ENCODE measurements at places on chromosomes 3 and 15.

DNA sequence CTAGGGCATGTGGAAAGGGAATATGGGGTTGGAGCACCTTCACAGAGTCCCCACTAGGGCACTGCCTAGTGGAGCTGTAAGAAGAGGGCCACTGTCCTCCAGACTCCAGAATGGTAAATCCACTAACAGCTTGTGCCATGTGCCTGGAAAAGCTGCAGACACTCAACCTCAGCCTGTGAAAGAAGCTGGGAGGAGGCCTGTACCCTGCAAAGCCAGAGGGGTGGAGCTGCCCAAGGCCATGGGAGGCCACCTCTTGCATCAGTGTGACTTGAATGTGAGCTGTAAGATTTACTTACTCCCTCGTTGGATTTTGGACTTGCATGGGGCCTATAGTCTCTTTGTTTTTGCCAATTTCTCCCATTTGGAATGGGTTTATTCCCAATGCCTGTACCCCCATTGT lies 705.2 kb upstream of the ROBO1 start:
- DNase-seq: no peak

GRCh38 chr3:174758943-174759342 lies 100.2 kb upstream of the NAALADL2 start:
- DNase-seq: no peak

DNA sequence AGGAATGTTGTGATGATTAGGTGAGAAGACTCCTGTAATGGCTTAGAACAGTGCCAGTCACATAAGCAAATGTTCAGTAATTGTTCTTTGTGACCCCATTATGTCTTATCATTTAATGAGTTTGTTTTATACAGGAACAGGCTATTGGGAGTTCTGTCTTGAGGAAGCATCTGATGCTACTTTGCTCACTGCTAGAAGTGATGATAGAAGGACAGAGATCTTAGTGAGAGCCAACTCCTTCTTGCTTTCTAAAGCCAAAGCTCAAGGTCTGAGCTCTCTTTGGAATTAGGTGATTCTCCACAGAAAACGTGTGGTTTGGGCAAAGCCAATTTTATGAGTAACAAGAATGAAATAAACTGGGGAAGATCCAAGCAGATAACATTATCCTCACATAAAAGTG lies 214.8 kb downstream of the LRTM1 start:
- DNase-seq: no peak

DNA sequence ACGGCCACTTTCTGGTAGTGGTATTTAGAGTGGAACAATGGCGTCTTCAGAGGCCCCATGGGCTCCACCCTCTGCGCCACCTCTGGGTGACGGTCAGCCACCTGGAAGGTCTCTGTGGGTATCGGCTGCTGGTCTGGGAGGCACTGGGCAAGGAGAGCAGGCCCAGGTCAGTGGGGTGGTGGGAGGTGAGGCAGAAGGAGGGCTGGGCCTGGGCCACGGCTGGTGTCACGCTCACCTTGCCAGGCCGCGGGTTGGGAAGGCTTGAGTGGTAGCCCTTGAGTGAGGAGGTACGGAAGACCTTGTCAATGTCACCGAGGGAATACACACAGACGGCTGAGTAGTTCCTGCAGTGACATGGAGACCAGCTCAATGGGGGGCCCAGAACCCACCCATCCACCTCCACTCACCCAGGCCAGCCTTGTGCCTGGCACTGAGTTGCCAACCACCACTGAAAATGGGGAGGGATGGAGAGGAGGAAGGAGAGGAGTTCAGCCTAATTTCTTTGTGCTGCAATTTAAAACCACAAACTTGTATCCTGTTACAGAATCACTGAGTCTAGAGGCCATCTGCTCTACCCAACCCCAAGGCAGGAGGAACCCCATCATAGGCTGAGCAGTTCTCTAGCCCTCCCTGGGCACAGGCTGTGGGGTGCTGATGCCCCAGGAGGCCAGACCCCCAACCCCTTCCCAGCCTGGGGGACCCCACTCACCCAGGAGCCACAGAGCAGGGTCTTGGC lies 19.0 kb downstream of the SEMA7A start:
- DNase-seq: no peak

- no peak for DNase-seq
Measured at GRCh38 chr3:139281522-139282196, 62.2 kb upstream of the MRPS22 start.

DNA sequence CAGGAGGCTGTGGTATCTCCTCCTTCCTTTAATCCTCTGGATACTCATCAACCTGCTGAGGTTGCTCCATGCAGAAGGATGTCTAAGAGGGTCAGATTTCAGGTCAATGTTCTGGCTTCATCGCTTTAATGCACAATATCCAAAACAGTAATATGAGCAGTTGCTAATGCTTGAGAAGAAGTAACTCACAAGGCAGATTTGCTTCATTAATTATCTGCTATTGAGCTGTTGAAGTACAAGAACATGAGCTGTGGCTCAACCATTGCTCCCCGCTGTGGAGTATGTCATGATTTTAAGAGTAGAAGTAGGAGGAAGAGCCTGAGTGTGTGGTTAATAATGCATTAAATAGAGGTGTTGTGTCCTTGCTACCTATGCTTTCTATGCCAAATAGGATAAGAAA lies 1412.9 kb upstream of the ALCAM start:
- no peak for DNase-seq

GRCh38 chr3:142651711-142652110 lies 55.5 kb downstream of the PLS1 start:
- no peak for DNase-seq

DNA sequence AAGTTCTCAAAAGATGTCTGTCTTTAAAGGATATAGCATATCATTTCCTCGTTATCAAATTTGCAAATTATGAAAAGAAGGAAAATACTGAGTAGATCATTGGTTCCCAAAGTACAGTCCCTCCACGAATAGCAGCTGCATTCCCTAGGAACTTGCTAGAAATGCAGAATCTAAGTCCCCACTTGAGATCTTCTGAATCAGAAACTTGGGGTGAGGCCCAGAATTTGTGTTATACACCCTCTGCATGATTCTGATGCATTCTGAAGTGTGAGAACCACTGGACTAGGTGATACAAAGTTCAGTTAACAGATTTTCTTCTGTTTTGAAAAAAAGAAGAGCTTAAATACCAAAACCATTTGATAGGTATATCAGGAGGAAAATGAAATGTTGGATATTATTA lies 77.1 kb downstream of the SLC25A26 start:
- no peak for DNase-seq

- no peak for DNase-seq
Measured at GRCh38 chr3:9897408-9898372, 5.0 kb upstream of the IL17RE start.

All from CD4-positive, alpha-beta T cell treated with Interleukin-6 at 100 ng/mL for 8 hours (primary cell).